ENCODE measurements at places on chromosomes 6 and 20. TPM values are rescaled to one million over a fixed set of nuclear protein-coding genes. Genes with fewer than 3 reads are reported as not detected.

- DNase-seq: no peak
Observed at GRCh38 chr6:150641398-150642139, 41.9 kb downstream of the PLEKHG1 start.

DNA sequence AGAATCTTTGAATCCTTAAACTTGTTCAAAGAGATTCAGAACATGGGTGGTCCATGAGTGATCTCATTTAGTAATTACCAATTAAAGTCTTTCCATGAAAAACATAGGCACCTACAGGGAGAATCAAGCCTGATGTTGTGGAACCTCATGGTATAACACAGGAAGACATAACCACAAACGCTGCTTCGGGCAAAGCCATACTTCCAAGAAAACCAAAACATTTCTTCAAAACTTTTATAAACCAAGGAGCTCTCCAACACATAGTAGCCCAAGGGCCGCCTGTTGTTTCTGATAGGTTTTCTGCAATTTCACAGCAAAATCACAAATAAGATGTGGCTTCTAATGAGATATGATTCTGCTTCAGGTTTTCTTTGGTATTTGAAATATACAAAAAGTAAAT lies 2.5 kb downstream of the CHD6 start:
- DNase-seq: no peak

GRCh38 chr6:6964675-6965074 lies 143.1 kb upstream of the RREB1 start:
- no peak for DNase-seq

DNA sequence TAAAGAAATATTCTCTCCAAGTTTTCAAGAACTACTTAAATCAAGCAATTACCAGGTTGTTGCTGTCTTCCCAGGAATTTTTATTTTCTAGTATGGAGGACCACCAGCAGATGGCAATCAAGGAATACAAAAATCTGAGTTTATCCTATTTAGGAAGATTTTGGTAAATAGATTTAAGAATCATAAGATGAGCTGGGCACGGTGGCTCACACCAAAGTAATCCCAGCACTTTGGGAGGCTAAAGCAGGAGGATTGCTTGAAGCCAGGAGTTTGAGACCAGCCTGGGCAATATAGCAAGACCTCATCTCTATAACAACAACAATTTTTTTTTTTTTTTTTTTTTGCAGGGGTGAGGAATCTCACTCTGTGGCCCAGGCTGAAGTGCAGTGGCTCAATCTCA lies 19.3 kb upstream of the SEC63 start:
- DNase-seq: no peak

DNA sequence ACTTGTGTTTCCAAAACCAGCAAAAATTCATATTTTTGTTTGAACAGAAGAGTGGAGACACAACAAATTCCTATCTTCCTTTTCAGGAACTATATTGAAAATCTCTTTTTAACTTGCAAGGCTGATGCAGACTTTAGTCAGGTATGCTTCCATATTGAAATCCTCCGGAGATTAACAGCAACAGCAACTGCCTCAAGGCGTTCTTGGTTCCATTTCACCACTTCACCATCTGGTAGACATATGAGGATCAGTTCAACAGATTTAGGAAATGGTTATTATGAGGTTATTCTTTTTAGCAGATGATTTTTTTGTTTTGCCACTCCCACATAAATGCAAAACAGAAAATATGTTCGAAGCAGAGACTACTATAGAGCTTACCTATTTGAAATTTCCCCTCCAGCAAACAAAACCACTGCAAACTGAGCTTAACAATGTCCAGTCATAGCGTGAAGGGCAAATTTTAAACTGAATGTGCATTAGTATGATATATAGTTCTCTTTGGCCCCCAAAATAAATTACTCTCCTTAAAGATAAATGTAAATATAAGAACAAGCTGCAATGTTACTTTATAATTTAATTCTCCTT lies 520.5 kb upstream of the ADGRB3 start:
- DNase-seq: no peak

DNA sequence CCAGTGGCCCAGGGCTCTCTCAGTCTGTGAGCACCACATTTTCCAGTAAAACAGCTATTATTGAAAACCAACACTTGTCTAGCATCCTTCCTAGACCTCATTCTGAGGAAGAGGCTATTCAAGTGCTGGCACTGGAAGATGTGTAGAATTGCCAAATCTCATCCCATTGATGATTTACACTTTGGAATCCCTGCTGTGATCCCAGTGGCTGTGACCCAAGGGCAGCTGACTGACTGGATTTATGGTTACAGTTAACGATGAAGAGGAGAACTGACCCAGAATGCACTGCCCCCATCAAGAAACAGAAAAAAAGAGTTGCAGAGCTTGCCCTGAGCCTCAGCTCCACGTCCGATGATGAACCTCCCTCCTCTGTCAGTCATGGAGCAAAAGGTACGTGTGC lies 2.4 kb downstream of the CMTR1 start:
- no peak for DNase-seq

GRCh38 chr20:59062081-59062480 lies 19.5 kb upstream of the PRELID3B start:
- DNase-seq: no peak

- DNase-seq: no peak
Observed at GRCh38 chr6:113709936-113710509, 147.1 kb upstream of the MARCKS start.

DNA sequence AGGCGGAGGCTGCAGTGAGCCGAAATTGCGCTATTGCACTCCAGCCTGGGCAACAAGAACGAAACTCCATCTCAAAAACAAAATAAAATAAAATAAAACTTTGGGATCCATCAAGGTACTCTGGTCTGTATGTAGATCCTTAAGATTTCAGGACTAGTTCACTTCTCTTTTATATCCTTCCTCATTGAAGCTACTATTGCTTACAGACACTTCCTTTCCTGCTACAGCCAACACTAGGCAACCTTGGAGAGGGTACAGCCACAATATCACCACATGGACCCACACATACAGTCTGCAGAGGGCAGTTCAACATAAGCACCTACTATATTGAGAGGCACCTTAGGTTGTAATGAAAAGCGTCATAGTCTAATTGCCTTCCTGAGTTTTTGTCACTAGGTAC lies 113.3 kb downstream of the ATXN1 start:
- no peak for DNase-seq

Gene VSX1
- not detected for total RNA-seq

Gene BPIFB1
- total RNA-seq: not detected

Gene KIF6
- total RNA-seq: 0.12 TPM

Gene NDUFAF5
- 67.4 TPM for total RNA-seq

Gene BANF2
- not detected for total RNA-seq

All from left ventricle myocardium superior (tissue), 1 donor.